ENCODE measurements at places on chromosomes 2 and 18.

- DNase-seq, result no peak
Measured at GRCh38 chr2:215435870-215436704, at the start of gene FN1. Gene FN1 (minus strand): TSS chr2:215436068. CDS start chr2:215435802, 266 bp downstream.

GRCh38 chr2:124666976-124667375, 641.9 kb downstream of the CNTNAP5 start:
- no peak for DNase-seq

GRCh38 chr2:156483741-156484173, 47.6 kb downstream of the GPD2 start:
- DNase-seq, result no peak

- DNase-seq, result no peak
Measured at GRCh38 chr2:180542511-180542910, 437.9 kb upstream of the UBE2E3 start.

DNA sequence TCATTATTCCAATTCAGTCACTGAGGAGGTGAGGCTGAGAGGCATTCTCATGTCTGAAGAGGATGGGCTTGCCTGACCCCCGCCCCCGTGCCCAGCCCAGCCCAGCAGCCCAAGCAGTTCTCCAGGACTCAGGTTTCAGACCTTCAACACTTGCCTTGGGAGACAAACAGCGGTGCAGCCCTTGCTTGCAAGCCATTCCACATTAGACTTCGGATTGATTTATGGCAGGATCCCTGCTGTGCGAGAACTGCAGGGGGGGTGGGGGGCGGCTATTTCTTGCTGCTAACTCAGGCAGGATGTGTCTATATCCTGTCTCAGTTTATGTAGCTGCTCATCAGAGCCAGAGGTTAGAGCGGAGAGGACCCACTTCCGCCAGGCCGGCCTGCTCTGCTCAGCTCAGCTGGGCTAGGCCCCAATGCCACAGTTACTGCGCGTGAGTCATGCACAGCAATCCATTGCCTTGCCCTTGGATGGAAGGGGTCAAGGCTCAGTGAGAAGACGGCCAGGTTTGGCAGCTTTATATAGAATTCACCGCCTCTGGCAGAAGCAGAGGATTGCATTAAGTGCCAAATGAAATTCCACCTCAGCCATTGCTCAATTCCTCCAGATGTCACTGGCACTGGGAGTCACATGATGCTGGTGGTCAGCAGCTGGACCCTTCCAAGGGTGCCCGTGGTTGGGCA, 1.8 kb downstream of the GYPC start:
- no peak for DNase-seq

- DNase-seq, result no peak
Measured at GRCh38 chr2:179479947-179480346, 215.3 kb upstream of the SESTD1 start.

- DNase-seq, result no peak
Measured at GRCh38 chr2:196088203-196088602, 19.6 kb upstream of the DNAH7 start.
